NCI-H1436 (cell line): ENCODE measurements at places on chromosomes 11 and 22.

DNA sequence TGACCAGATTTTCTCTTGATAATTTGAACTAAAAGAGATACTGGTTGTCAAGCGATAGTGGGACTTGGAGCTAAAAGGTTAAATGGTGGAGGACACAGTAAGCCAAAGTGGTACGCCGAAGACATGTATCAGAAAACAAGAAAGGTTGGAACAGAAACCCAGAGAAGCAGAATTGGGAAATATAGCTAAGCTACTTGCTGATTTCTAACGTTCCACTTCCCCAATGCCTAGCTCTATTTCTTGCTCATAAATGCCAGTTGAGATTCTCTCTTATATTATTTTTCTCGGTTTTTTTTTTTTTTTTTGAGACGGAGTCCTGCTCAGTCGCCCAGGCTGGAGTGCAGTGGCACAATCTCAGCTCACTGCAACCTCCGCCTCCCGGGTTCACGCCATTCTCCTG, 12.7 kb downstream of the TMEM41B start:
- no peak for DNase-seq

- no peak for DNase-seq
Measured at GRCh38 chr22:19182472-19183157, 4.1 kb upstream of the SLC25A1 start.

GRCh38 chr11:43267856-43268580, 43.8 kb upstream of the API5 start:
- DNase-seq: no peak

- DNase-seq: no peak
Measured at GRCh38 chr11:128546916-128547315, 40.4 kb downstream of the ETS1 start.

- no peak for DNase-seq
Measured at GRCh38 chr11:2301631-2302305, at the start of the genes C11orf21 and TSPAN32. Gene C11orf21, minus strand, starts transcription at chr11:2301918. Its CDS starts 110 bp downstream, at chr11:2301808. Gene TSPAN32, plus strand, starts transcription at chr11:2302013. Its CDS starts 137 bp downstream, at chr11:2302150.
